ENCODE measurements at places on chromosomes 16 and 17.
A peak's percentile ranks its signal among the peaks of the same experiment; 100 is the strongest.

GRCh38 chr17:77054936-77055335, 85.8 kb upstream of the SEC14L1 start:
- no peaks in the 10 kb centered on the region for H3K4me1 ChIP-seq
- no peaks in the 10 kb centered on the region for H3K36me3 ChIP-seq
- DNase-seq: no peak
- H3K27ac ChIP-seq: no peak overlapping the region
- H3K27me3 ChIP-seq: no peaks in the 10 kb centered on the region
- no peak overlapping the region for H3K4me3 ChIP-seq

DNA sequence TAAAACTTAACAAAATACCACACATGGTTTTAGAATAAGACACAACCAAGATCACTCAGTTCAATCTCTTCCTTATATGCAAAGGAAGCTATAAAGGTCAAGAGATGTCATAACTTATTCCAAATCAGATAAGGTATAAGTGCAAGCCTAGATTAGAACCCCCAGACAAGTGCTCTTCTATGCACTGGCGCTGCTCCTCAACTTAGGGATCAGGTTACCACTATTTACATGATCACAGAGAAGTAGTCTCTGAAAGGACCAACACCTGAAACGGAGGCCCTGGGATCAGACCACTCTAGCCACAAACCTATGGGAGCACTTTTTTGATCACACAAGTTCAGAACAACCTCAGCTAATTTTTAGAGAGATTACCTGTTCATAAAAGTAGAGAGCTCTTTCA, 16.6 kb downstream of the COPS3 start:
- peaks cover 84% of the 10 kb centered on the region for H3K36me3 ChIP-seq
- H3K27ac ChIP-seq: no peak overlapping the region
- no peak for DNase-seq
- no peak overlapping the region for H3K4me3 ChIP-seq
- no peaks in the 10 kb centered on the region for H3K27me3 ChIP-seq

DNA sequence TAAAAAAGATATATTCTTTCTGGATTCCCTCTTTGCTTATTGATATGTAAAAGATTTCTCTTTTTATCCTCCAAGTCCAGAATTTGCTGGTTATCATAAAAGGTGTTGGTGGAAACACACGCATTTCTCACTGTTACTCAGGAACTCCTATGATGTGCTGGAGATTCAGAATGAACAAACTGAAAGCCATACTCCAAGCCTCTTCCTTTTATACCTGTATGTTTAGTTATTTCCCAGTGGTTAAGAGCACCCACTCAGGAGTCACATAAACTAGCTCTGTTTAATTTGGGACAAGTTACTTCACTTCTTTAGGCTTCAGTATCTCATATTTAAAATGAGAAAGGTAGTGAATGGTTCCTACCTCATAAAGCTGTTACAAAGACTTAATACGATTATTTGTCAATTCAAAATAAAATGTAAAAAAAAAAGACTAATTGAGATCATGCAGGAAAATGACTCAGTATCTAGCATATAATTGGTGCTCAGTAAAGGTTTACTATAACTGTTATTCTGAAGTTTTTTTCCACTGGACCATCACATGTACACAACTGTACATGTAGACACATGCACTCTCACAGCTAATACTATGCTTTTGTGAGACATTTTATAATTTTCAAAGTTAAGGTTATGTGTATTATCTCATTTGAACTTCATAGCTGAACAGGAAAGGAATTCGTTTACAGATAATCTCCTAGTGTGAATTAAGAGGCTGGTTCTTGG, 47.1 kb downstream of the TNRC6C start:
- DNase-seq: no peak
- H3K4me1 ChIP-seq: no peaks in the 10 kb centered on the region

DNA sequence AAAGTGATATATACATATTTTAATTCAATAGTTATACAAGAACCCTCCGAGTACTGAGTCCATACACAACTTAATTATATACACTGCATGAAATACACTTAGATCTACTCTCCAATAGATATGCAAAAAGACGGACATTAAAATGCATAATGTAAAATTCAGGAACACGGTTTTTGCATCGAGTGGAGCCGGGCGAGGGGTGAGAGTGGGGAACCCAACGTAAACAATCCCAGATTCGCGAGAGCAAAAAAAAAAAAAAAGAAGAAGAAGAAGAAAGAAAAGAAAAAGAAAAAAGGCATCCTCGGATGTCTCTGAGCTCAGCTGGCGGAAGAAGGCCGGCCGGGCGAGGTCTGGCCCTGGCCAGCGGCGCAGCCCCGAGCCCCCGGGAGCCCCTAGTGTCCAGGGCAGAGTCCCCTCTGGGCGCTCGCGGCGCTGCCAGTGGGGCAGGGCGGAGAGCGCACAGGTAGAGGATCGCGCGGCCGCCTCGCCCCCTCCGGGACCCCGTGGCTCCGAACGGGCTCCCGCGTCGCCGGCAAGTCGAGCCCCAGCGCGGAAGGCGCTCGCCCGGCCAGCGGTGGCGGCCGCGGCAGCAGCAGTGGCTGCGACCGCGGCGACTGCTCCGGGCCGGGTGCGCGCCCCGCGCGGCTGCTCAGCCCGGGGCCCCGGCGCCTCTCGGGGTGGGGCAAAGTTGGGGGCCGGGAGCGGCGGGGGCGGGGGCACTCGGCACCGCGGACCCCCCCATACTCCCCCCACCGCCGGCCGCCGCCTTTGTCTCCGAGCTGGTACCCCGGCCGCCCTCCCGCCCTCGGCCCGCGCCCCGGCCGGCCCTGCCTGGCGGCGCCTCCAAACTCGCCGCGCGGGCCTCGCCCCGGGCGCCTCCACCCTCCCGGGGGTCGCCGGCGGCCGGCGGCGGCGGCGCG, 9.6 kb upstream of the ZFHX3 start:
- peak overlapping the region; percentile 93 for H3K27ac ChIP-seq
- peaks cover 7% of the 10 kb centered on the region for H3K36me3 ChIP-seq
- H3K27me3 ChIP-seq: no peaks in the 10 kb centered on the region
- H3K4me1 ChIP-seq: peaks cover 48% of the 10 kb centered on the region

DNA sequence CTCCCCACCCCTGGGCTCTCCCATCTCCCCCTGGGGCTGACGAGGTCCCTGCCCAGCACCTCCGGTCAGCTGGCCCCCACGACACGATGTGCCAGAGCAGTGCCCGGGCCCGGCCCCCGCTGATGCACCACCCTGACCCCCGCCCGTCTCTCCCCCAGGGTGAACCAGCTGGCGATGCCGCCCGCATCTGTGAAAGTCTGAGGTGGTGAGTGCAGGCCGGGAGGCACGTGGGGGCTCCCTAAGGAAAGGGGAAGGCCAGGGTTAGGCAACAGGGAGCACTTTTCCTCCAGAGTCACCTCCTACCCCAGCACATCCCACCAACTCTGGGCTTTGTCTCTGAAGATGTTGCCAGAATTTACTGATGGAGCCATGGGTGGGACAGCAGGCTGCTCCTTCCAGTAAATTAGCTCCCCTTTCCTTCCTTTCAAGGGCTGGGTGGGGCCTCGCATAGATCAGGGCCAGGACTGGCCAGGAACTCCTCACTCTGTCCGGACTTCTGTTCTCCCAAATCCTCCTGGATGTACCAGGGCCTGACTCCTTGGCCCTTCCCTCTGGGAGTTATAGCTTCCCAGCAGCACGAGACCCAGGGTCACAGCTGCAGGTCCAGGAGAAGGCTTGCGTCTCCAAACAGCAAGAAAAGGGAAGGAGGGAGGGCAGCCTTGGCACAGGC, 18.3 kb downstream of the MYBBP1A start:
- H3K4me1 ChIP-seq: no peaks in the 10 kb centered on the region
- H3K27ac ChIP-seq: no peak overlapping the region
- no peaks in the 10 kb centered on the region for H3K27me3 ChIP-seq
- peaks cover 33% of the 10 kb centered on the region for H3K36me3 ChIP-seq
- H3K4me3 ChIP-seq: no peak overlapping the region
- DNase-seq: no peak

DNA sequence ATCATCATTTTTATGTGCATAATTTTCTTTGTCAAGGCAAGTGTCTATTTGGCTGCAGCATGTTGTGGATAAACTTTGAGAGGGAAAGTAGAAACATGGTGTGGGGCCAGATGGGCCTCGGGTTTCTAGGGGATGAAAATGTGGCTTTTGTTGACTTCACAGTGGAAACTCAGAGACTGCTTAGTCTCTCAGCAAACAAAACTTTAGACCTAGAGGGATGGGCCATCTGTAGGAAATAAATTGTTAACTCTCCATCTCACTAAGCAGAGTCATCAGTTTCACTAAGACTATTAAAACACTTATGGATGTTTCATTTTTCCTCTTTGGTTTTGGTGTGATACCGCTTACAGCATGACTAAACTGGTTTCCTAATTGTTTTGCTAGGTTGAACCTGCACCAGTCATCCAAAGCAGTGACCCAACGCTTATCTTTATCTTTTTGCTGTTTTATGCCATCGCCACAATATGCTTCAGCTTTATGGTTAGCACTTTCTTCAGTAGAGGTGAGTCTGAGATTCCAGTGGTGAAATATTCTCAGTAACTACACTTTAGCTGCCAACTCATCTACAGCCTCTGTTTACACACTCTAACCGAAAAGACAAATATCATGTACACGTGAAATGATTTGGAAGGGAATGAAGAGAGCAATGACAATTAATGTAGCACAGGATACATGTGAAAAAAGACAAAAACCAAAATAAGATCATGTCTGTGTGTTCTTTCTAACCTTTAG, 60.6 kb upstream of the CRYM start:
- H3K4me1 ChIP-seq: no peaks in the 10 kb centered on the region
- no peak for DNase-seq
